ENCODE measurements at places on chromosomes 5 and 9.

DNA sequence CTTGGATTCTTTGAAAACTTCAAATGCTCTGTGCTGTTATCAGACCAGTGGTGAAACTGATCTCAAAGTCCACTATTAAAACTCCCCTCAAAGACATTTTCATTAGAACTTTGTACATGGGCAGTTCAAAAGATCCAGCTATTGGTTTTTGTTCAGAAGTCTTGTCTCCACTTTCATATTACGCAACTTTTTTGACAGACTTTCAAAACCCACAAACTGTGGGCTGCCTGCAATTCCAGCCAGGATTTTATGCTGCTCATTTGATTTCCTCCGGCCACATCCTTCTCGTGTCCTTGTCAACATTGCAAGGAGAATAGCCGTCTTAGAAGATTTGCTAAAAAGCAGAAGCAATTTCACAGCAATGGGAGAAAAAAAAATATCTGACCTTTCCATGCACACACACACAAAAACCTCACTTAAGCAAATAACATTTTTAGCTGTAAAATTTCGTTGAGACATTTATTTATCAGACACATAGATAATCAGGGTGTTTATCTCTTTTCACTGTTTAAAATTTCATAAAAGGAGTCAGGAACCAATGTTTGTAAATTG lies 1990.5 kb downstream of the MAT2B start:
- DNase-seq = no peak

GRCh38 chr5:133846478-133847226 lies 121.8 kb downstream of the C5orf15 start:
- DNase-seq = no peak

GRCh38 chr9:86708918-86709835 lies 238.1 kb downstream of the GAS1 start:
- DNase-seq = no peak

GRCh38 chr5:120037451-120037850 lies 408.1 kb downstream of the FAM170A start:
- DNase-seq = no peak

DNA sequence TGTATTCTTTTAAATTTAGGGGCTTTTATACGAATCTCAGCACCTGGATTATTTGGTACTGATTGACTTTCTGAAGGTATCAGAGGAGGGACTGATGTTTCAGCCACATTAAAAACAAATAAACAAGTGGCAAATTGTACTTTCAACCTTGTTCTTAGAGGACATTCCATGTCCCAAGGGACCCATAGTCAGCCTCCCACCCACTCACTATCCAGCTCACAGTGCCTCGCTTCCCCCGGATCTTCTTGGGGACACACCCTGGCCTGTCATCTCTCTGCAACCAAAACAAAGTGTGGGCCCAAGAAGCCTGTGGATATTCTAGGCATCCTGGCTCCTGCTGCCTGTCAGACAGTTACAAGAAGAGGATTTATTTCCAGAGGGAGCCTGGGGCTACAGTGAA lies 8.8 kb upstream of the BOD1 start:
- no peak for DNase-seq

DNA sequence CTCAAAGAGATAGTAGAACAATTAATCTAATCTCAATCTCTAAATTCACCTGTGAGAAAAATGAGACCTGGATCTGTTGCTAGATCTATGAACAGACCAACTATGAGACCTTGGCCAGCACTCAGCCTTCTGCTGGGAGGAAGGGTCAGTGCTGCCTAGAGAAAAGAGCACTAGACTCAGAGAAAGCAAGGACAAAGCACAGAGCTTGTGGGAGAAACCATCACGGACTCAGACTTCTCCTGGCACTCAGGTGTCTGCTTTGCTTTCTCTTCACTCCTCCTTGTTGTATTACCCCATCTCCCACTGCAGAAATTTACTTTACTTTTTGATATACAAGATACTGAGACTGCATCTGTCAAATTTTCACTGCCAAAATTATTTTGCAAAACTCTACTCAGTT lies 890.0 kb upstream of the NUDT12 start:
- no peak for DNase-seq

GRCh38 chr5:167767795-167768194 lies 523.6 kb upstream of the WWC1 start:
- no peak for DNase-seq
